ENCODE measurements at places on chromosomes 6 and 20.

DNA sequence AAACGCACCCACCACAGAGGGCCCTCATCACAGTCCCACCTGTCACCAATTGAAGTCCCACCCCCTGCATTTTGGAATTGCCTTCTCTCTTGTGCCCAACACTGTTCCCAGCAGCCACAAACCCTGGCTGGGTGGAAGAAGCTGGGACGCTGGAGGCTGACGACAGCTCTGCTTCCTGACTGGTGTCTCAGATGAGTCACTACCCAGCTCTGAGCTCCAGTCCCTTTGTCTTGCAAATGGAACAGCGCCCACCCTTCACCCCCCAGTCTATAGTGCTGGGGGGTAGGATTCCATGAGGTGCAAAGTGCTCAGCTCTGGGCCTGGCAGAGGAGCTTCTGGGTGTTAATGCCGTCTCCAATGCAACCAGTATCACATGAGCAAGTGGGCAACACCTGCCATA is 85.3 kb downstream of the DLGAP4 start:
- no peak for DNase-seq

- peak; percentile 41 for DNase-seq
These were observed 203.6 kb upstream of the GMDS start for GRCh38 chr6:2448826-2449571.

DNA sequence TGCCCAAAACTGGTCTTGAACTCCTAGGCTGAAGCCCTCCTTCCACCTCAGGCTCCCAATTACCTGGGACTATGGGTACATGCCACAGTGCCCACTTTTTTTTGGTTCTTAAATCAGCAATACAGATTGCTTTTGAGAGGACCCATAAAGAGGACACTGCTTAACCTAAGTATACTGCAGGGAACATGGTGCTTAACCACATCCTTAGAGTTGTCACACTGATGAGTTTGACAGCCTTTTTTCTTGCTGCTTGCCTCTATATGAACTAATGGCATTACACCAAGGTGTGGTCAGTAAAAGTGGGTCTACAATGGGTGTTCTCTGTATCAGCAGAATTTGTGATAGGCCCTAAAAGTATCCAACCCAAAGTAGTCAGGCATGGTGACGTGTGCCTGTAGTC is 7.2 kb upstream of the SLC35D3 start:
- DNase-seq: no peak

DNA sequence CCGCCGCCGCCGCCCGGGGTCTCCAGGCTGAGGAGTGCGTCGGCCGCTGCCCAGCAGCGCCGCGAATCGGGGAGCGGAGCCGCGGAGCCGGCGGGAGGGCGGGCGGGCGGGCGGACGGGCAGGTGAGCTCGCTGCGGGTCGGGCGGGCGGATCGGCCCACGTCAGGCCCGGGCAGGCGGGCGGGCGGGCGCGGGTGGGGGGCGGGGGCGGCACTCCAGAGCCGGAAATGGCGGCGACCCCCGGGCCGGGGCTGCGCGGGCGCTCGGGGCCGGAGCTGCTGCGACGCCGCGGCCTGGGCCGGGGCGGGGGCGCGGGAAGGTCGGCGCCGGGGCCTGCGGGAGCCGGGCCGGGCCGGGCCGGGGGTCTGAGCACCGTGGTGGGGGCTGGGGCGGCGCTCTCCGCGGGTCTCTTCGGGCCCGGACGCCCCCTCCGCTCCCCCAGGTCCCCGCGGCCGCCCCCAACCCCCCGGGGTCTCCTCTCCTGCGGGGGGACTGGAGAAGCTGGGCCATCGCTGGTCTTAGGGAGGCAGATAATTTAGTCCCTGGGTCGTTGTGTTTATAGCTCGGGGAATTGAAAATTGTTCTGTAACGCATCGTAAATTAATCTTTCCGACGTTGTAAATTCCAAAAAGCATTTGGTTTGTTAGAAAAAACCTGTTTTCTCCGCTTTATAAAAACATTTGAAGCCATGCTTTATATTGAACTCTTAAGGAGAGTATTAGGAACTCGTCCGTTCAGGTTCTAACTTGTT is 451 bp downstream of the DNAJC5 start:
- DNase-seq: no peak

DNA sequence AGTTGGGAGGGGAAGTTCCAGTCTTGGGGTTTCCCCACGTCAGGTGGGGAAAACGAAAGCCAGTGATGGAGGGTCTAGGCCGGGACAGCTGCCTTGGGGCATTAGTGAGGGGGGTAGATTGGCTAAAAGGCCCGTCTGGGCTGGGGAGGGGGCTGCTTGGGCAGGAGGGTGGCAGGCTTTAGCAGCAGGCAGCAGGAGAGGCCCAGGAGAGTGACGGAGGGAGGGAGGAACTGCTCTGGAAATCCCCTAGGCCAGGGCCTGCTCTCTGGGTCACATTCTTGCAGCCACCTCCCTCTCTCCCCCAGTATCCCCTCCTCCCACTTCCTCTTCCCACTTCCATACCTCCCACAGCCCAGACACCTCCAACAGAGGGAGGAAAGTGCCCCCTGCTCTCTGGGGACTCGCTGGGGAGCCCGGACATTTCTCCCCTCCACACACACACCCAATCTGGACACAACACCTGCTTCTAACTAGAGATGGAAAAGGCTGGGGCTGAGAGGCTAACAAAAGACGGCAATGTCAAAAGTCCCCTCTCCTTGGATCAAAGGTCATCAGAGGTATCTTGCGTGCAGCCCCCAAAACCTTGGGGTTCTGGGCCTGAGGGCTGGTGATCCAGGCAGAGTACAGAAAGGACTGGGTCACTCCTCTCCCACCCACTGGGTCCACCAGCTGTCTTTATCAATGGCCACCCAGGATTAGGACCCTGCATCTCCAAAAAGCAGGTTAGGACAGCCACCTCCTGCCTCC is 1.8 kb downstream of the NFKBIE start:
- DNase-seq: peak; percentile 61

DNA sequence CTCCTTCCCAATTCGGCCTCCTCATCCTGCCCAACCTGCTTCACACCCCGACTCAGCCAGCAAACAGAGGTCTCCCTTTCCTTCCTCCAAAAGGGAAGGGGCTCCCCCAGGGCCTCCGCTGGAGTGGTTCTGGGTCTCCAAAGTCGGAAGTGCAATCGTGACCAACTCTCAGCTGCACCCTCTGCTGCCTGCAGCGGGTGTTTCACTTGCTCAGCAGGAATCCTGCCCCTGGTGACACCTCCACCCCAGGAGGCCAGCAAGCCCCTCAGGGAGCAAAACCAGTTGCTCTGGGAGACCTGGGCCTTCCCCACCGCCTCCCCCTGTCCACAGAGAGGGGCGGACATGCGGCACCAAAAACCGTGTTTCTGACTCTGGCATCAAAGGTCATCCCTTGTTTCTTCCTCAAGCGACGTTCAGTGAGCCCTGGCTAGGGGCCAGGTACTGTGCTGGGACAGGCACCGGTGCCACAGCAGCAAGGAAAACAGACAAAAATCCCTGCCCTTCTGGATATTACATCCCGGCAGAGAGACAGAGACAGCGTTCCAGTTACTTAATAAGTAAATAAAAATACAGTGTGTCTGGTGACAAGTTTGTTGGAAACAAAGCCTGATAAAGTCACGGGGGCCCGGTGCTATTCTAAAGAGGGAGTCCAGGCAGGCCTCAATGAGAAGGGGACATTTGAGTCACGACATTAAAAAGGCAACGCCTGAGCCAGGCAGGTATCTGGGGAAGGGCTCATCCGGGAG is 219.0 kb downstream of the BMP7 start:
- DNase-seq: no peak

- DNase-seq: no peak
These were observed 23.9 kb downstream of the KDM1B start for GRCh38 chr6:18178960-18179615.

DNA sequence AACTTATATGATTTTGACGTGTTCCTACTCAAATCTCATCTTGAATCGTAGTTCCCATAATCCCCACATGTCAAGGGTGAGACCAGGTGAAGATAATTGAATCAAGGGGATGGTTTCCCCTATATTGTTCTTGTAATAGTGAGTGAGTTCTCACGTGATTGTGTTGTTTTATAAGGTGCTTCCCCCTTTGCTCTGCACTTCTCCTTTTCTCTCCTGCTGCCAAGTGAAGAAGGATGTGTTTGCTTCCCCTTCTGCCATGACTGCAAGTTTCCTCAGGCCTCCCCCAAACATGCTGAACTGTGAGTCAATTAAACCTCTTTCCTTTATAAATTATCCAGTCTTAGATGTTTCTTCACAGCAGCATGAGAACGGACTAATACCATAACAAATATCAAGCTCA is 83.2 kb downstream of the MANEA start:
- no peak for DNase-seq

DNA sequence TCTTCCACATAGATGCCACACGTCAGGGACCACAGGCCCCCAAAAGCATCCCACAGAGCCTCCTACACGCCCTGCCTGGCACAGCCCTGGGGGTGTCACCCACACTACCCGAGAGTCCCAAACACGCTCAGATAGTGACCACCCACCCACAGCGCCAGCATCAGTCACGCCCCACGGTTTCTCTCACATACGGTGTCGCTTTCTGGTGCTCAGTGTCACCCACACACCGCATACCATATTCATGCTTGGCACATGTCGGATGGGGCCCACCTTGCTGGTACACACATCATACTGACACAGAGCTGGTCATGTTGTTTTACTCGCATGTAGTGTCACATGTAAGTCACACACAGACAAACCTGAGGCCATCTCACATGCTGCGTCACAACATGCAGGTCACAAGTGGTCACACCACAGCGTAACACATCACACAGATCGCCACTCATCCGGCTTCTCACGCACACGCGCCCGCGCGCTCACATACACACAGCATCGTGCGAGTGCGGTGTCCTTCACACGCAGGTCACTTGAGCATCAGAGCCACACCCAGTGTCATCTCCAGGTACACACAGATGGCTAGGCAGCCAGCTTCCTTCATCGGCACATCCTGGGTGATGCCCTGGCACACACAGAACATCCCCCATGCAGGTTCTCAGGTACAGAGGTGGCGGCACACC is 3.4 kb downstream of the TEAD3 start:
- DNase-seq: no peak

- DNase-seq: no peak
These were observed 116.3 kb upstream of the TAB2 start for GRCh38 chr6:149201068-149201655.

- DNase-seq: no peak
These were observed 82.0 kb upstream of the TRAF3IP2 start for GRCh38 chr6:111687652-111688051.

- no peak for DNase-seq
These were observed 37.4 kb upstream of the TBXT start for GRCh38 chr6:166204852-166205650.

- no peak for DNase-seq
These were observed 2.8 kb upstream of the ZNF292 start for GRCh38 chr6:87152526-87152955.

DNA sequence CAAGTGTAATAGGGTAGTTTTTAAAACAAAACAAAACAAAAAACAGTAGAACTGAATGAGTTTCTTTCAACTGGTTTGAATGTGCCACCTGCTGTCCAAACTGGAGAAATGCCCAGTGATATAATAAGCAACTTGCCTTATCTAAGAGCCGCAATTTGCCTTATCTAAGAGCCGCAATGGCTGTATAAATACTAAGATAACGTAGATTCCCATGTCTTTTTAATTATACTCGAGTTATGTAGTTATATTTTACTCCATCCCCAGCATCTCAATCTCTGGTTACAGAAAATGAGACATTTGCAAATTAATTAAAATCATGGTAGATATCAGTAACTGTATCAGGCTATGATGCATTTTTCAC is 67.2 kb downstream of the RPP40 start:
- DNase-seq: peak; percentile 32

GRCh38 chr6:112307707-112308106 is 39.4 kb upstream of the RFPL4B start:
- DNase-seq: no peak

GRCh38 chr20:32807706-32808105 is 12.0 kb upstream of the MAPRE1 start:
- no peak for DNase-seq

GRCh38 chr6:165910184-165910966 is 247.3 kb upstream of the PDE10A start:
- DNase-seq: no peak

GRCh38 chr6:127737009-127737486 is 160.1 kb downstream of the C6orf58 start:
- peak; percentile 74 for DNase-seq

DNA sequence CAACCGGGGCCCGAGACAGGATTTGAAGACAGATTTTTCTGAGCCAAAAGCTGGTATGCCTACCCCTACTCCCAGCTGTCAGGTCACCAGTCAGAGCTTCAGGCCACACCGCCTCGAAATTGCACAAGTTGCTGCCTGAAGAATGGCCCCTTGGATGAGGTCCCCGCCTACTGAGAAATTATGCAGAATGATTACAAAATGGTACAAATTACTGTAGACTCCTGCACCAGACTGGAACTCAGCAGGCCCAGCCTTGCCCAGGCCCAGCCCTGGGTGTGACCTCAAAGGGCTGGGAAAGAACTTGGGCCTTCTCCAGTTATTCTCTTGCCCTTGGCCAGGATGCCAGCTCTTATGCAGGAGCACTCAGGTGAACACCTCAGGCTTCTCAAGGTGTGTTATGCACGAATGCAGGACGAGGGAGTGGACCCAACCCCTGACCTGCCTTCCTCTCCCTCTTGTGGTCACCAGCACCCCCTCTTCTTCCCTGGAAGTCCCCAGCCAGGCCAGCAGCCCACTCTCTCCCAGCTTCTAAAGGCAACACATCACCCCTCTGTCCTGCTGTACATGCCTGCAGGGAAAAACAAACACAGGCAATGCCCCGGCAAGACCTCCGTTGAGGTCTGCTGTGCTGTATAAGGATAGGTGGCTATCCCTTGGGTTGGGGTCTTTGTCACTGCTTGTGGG is 88.7 kb upstream of the NAA20 start:
- DNase-seq: no peak

DNA sequence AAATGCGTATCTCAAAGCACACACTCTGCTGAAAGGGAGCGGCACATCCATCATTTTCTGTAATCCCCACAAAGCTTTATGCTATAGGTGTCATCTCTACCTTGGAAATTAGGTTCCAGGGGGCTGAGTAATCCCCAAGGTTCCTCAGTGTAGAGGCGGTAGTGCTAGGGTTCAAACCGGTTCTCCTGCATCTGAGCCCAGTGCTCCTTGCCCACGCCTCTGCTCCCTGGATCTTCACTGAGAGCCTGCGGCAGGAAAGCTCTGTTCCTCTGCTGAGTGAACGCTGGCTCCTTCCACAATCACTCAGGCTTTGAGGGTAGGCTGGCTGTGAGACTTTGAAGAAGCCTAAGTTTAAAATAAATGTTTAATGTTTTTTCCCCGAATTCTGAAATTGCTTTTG is 24.9 kb downstream of the SLC22A23 start:
- DNase-seq: no peak

DNA sequence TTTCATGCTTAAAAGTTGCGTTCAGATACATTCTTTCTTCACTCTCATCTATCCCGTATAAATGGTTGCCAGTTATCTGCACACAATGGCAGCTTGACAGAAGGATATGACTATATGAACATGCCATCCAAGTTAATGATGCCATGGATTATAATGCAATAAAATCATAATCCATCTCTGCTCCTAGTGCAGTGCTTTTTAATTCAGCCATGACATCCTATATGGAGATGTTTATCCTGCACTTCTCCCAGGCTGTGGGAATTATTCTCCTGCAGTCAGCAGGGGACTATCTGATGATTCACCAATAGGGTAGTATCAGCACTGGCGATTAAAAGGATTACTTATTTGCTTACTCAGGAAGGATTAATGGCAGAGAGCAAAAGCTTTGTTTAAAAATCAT is 273.8 kb downstream of the SAMD5 start:
- no peak for DNase-seq

All from activated CD4-positive, alpha-beta T cell treated with anti-CD3 and anti-CD28 coated beads, Interleukin-2, Interleukin-6, amounts not matched to agents 100 ng/mL and 50 ng/mL, durations not matched to agents 16 hours and 8 hours (primary cell).